ENCODE measurements at places on chromosomes 16 and 17.

- DNase-seq = peak; percentile 33
Measured at GRCh38 chr16:23833960-23834685, 1.7 kb upstream of the PRKCB start.

DNA sequence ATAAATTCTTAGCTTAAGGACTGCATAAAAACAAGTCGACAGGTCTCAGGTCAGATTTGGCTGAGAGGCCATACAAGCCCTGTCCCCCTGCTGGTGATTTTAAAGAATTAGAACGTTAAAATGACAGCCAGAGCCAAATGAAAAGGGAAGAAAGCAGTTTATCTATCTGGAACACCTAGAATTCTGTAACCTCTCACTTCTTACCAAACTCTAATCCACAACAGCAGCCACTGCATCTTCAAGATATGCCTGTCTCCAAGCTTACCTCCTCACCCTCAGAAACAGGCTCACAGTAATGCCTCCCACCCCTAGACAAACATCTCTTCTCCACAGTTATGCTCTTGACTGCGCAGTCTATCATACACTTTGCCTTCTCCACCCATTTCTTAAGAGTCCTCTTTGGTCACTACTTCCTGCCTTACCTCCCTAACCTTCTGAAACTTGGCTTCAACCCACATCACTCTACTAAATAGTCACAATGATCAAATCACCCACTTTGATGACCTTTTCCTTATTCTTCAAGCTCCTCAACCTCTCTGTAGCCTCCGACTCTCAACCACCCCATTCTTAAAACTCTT is 14.2 kb downstream of the ANKFY1 start:
- DNase-seq = no peak

DNA sequence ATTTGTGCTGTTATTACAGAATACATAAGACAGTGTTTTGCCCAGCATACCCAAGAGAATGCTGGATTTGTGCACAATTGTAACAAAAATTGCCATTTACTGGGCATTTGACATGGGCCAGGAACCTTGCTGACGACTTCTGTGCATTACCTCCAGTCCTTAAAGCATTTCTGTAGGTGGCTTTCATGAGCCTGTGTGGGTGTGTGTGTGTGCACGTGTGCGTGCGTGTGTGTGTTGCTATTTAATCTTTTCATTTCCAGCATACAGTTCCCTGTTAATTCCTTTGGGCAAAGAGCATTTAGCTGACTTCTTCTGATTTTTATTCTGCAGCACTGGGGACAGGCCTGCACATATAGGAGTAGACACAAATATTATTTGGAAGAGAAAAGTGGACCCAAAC is 134.4 kb downstream of the CYLD start:
- no peak for DNase-seq

DNA sequence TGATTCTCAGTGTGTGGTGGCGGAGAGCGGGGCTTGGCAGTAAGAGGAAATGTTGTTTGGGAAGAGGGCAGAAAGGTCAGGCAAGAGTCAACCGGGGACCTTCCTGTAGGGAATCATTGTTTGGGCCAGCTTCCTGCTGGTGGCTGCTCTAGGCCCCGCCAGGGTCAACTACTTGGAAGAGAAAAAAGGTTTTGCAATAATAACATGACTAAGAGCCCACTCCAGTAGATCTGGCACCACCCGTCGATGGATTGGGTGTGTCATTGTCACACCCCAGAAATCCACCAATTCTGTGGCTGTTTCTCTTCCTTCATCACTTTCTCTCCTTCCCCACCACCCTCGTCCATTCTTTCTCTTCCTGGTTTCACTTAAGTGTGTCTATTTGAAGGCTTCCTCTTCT is 4.2 kb upstream of the KRT24 start:
- DNase-seq = no peak

DNA sequence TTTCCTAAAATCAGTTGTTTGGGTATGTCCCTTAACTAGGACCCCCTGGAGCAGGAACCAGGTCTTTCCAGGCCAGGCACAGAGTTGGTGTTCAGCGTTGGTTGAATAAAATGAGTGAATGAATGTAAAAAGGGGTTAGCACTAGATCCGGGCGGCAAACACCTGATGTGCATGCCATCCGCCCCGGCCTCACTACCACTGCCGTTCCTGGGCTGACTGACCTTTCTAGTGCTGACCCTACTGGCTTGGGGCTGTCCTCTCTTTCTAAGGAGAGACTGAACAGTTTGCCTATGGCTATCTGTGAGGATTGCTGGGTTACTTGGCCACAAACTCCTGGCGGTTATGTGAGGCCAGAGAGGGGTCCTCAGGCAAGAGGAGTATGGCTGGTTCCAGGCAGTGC is 10.1 kb upstream of the PHF12 start:
- no peak for DNase-seq

DNA sequence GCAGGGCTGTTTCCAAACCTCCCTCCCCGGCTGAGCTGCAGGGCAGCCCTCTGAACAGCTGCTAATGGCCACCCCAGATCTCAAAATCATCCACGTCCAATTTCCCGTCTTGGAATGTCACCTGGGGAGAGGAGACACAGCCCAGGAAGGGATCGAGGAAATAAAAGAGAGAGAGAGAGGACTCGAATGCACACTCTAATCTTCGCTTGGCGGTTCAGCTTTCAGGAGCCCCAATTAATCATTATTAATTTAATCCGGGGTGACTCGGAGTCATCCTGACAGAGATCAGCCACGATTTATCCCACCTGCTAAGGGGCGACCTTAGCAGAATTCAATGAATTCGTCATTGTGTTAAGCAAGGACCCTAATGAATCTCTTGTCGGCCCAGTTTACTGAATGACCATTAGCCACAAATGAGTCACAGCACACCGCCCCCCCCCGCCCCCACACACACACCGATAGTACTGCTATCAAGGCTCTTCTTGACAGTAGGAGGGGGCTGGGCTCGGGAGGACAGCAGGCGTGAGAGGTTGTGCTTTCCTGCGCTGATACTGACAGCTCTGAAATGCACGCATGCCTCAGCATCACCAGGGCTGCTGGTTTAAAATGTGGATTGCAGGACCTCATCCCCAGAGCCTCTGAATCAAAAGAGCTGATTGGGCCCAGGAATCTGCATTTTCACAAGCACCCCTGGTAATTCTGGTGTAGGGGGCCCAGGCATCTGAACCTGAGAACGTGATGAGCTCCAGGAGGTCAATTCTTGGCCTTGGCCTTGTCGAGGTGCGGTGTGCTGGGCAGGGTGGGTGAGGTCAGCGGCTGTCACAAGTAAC is 190.0 kb upstream of the CIBAR2 start:
- DNase-seq = no peak
